ENCODE measurements at places on chromosomes 16 and 17.

DNA sequence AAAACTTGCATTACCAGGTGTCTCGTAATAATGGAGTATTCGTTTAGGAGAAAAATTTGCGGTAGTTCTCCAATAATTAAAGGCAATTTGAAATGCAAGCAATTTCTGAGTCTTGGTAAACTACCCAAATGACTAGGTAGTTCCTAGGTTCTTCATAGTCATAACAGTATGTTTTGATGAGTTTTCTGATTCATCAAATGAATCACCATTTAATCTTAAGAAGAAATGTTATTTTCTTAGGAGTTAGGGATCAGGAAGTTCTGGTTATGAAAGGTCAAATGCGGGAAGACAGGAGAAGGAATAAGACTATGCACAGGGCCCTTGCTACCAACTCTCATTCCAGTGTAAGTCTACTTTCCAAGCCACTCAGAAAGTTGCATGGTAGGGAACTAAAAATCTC, 221.5 kb upstream of the SOX9 start:
- no peak for DNase-seq

DNA sequence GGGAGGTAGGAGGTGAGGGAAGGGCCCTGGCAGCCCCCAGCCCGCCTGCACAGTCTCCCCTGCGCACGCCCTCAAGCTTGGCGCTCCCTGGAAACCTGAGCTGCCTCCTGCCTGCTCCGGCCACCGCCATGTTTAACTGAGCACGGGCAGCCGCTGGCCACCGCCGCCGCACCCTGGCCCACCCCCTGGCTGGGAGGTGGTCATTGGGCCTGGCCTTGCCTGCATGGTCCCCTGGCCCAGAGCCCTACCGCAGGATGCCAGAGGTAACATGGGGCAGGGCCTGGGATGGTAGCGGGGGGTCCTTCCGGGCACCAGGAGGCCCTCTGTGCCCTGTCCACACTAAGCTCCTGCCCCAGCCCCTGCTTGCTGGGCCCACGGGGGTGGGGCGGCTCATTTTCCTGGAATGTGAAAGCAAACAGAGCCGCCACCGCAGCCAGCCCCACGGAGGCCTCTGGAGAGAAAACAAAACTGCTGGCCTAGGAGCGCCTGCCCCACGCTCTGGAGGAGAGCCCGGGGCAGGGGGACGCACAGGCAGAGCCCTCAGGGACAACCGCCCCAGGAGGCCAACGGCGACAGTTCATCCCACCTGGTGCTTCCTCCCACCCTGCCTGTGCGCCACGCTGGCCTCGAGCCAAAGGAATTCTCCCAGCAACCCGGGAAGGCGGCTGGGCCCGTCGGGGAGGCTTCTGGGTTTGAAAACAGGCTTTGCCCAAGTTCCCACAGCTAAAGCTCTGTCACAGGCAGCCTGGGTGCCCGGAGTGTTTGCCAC, 8.9 kb downstream of the NHERF2 start:
- DNase-seq, result peak; percentile 73

DNA sequence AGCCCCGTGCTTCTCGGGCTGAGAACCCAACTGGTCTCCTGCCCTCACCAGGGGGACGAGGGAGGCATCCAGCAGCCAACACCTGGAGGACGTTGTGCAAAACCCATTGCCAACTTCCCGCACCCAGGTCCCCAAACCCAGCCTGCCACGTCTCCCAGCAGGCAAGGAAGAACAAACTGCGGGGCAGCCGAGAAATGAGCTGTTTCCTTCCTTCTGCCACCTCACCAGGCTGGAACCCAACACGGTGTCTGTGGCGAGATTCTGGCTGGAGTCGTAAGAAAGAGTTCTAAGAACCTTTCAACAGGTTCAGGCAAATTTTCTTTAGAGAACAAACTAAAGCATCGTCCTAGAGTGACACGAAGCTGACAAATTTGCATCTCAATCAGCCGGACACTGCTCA, 3.6 kb downstream of the SLC43A2 start:
- no peak for DNase-seq

DNA sequence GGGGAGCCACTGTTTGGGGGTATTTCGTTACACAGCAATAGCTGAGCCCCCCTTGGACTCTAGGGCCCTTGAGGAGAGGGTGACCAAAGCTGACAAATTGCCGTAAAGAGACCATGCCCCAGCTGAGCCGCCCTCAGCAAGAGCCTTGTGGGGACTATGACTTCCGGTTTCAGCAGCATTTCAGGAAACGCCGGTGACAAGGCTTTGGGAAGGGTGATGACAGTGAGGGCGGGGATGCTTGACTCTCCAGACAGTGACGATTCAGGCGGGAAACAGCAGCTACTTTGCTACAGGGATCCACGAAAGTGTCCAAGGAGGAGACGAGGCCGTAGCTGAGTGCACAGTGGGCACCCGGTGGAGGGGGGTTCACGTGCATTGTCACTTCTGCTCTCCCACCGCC, 360.8 kb downstream of the C16orf95 start:
- DNase-seq, result no peak

DNA sequence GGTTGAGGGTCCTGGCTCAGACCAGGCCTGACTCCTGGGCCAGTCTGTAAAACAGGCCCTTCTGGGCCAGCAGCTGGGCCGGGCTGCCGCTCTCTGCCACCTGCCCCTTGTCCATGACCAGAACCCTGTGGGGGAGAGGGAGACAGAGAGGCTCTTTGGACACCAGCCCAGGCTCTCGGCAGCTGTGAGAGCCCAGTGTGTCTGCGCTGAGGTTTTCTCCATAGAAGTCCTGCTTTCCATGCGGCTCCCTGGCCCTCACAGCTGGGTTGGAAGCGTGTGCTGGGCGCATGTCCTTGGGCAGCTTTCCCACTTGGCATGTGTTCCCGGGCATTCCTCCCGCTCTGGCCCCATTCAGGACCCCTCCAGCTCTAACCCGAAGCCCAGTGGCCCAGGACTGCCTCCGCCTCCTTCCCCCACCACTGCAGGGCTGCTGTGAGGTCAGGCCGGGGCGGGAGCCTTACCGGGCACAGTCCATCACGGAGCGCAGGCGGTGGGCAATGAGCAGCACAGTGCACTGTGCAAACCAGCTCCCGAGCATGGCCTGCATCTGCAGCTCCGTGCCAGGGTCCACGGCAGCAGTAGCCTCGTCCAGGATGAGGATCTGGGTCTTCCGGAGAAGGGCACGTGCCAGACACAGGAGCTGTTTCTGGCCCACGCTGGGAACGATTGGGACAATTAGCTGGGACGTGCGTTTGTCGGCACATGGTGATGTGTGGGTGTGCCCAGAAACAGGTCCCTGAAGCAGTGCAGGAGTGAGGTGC, 73.0 kb downstream of the ABCC6 start:
- peak; percentile 44 for DNase-seq

- no peak for DNase-seq
Measured at GRCh38 chr16:85978291-85978775, 79.4 kb downstream of the IRF8 start.

DNA sequence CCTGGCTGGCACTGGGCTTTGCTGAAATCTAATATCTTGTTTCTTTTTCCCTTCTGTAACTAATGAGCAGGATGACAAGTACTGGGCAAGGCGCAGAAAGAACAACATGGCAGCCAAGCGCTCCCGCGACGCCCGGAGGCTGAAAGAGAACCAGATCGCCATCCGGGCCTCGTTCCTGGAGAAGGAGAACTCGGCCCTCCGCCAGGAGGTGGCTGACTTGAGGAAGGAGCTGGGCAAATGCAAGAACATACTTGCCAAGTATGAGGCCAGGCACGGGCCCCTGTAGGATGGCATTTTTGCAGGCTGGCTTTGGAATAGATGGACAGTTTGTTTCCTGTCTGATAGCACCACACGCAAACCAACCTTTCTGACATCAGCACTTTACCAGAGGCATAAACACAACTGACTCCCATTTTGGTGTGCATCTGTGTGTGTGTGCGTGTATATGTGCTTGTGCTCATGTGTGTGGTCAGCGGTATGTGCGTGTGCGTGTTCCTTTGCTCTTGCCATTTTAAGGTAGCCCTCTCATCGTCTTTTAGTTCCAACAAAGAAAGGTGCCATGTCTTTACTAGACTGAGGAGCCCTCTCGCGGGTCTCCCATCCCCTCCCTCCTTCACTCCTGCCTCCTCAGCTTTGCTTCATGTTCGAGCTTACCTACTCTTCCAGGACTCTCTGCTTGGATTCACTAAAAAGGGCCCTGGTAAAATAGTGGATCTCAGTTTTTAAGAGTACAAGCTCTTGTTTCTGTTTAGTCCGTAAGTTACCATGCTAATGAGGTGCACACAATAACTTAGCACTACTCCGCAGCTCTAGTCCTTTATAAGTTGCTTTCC, 56.0 kb downstream of the HLF start:
- DNase-seq, result no peak

DNA sequence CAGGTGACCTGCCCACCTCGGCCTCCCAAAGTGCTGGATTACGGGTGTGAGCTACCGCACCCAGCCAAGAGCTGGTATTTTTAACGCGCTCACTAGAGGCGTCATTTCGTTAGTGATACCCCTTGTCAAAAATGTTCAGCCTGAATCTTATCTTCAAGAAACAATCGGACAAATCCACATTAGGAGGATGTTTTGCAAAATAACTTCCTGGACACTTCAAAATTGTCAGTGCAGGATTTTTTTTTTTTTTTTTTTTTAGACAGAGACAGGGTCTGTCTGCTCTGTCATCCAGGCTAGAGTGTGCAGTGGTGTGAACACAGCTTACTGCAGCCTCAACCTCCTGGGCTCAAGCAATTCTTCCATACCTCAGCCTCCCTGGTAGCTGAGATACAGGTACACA, 63.0 kb downstream of the RMI2 start:
- no peak for DNase-seq

DNA sequence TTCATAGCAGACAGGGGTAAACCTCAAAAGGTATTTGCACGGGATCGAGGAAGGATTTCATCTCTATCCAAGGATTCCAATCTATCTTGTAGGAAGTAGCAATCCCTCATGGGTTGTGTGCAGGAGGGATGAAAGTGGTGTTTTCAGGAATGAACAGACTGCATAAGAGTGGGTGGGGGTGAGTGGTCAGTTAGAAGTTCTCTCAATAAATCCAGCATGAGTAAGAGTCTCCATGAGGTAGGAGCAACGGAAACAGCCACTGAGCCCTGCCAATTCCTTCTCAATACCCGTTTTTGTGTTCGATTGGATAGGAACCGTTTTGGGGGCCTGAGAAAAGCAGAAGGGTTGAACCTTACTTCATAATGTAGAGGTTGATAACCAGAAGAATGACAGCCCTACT, 375.6 kb downstream of the SOX9 start:
- no peak for DNase-seq

DNA sequence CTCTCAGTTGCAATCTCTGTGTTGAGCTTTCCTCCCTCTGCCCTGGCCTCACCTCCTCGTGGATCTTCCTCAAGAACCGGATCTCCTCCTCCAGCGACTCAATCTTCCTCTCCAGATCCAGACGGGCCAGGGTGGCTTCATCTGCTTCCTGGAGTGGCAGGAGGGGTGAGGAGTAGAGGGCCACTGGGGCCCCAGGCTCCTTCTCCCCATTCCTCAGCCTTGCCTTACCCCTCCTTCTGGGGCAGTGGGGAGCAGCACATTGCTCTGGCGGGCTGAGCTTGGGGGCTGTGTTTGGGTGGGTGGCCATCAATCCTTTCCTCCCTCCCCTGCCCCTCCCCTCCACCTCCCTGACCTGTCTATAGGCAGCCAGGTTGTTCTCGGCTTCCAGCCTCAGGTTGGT, 1.6 kb downstream of the GFAP start:
- no peak for DNase-seq

GRCh38 chr16:71882505-71883167, 1.3 kb downstream of the ZNF821 start:
- no peak for DNase-seq

GRCh38 chr17:82094931-82095776, 2.9 kb downstream of the FASN start:
- no peak for DNase-seq

Data from tibial artery (tissue), 4 donors.